ENCODE measurements at places on chromosomes 6 and 20.

DNA sequence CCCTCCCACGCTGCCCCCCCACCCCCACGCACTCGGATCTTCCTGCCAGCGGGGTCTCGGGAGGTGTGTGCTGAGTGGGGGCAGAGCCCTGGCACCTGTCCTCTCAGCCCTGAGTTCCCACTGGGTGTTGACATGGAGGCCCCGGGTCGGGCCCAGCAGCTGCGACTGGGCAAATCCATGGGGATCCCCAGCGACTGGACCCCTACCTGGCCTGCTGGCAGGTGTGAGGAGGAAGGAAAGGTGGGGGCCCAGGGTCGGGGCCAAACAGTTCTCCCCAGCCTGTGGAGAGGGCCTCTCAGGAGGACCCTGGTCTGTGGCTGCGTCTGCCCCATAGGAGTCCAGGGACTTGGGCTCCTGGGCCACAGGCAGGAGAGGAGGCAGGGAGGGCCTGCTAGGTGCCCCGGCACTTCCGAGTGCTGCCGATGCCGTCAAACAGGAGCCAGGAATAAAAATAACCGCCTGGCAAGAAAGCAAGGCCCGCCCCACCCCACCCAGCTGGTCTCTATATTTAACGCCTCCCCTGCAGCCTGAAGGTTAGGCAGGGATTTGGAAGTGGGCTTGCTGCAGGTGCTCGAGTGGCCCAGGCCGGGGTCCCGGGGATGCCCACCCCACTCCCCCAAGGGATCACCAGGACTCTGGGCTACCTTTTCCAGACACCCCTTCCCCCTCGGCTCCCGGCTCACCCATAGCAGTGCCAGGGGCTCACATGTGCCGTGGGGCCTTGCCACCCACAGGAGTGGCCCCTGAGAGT, 1.4 kb upstream of the EEF1A2 start:
- no peak for DNase-seq

DNA sequence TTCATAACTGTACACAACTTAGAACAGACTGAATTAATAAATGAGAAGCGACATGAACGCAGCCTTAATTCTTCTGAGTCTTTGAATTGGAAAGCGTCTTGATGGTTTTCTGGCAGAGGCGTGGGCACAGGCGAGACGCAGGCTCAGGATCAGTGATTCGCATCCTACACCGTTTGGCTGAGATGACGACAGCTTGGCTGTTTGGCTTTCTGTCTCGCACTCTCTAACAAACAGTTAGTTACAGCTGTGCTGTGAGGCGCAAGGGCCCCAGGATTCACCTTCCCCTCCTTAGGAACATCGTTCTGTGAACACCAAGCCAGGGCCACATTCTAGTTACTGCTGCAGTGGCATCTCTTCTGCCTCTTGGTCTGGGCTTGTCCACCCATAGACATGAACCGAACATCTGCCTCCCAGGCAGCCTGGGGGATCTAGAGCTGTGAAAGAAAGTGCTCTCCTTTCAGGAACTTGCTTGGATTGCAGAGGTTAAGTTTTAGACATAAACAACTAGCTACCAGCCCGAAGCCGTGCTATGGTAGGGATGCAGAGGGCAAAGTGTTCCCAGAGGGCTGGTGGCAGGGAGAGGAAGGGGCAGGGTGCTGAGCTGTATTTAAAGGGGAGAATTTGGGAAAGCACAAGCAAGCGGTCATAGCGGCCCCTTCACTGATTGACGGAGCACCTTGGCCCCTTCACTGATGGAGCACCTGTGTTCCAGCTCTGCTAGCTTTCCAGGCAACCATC, 49.6 kb downstream of the TCP11 start:
- DNase-seq, result no peak

GRCh38 chr6:25629198-25629576, 22.8 kb upstream of the SCGN start:
- DNase-seq, result no peak

DNA sequence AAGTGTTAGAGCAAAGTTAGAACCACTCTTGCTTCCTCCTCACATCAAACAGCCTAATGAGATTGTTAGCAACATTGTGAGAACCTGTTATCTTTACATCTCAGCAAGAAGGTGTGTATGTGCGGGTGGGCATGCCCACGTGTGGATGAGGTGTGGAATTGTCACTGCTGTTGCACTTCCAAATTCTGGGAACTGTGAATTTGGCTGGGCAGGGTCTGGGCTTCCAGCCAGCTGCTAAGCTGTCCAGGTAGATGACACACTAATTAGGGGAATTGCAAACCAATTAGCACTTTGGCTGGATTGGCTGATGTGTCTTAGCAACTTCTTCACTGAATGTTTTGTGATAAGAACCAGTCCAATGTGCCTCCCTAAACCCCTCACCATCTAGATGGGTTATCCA, 848.2 kb downstream of the DHX35 start:
- DNase-seq, result no peak

GRCh38 chr20:13930281-13930680, 60.1 kb downstream of the SEL1L2 start:
- no peak for DNase-seq

- no peak for DNase-seq
These were observed 381.8 kb upstream of the MARCKS start for GRCh38 chr6:113475392-113475791.

GRCh38 chr6:94065707-94066337, 646.5 kb upstream of the EPHA7 start:
- DNase-seq, result no peak

- no peak for DNase-seq
These were observed 34.2 kb downstream of the FKBP1C start for GRCh38 chr6:63245420-63245819.

DNA sequence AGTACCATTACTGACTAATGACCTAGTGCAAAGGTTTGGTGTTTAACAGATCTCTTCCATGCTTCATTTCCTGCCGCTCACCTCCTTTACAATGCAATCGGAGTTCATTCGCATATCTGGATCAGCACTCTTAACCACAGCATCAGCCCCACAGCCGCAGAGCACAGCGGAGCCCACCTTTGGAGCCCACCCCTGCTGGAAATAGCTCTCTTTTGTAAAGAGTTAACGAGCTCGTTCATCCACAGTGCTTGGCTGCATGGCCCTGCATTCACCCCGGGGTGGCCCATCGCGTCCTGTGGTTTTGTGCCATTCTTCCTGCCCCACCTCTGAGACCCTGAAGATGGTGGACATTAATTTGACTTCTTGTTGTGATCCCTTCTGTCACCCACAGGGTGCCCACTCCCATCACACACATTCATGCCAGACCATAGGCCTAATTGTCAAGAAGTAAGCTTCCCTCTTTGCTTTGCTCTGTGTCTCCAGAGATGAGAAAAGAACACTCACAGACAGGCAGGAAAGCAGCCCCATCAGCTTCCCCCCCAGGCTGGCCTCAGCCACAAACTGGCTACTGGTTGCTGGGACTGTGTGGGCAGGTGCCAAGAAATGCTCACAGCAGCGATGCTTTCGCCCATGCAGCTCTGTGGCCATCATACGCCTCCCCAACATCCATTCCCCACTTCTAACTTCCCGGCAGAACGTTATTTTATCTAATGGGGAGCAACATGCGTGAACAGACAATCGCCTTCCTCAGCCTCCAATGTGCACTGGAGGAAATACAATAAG, 167.0 kb downstream of the LRFN2 start:
- no peak for DNase-seq

DNA sequence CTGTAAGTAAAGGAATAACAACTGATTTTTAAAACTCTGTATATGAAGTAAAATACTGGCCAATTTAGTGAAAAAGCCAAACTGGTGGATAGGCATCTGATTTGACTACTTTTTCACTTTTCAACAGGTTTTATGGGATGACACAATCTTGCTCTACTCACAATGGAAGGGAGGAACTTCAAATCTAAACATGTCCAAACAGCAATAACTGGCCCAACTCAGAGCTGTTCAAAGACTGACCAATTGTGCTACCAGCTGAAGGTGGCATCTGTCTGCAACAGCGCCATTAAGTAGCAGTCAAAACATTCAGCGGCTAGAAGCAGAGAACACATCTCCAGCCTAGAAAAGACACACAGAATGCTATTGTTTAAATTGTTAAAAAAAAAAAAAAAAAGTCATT, 44.6 kb downstream of the SESN1 start:
- DNase-seq, result no peak

GRCh38 chr6:149359440-149359839, 40.6 kb upstream of the SUMO4 start:
- DNase-seq, result no peak

Data from cortex of kidney (tissue), 1 donor.